Activated CD4-positive, CD25-positive, alpha-beta regulatory T cell (primary cell): ENCODE measurements at places on chromosomes 12 and 14.

- DNase-seq: no peak
Measured at GRCh38 chr14:92973261-92973797, 50.4 kb downstream of the CHGA start.

DNA sequence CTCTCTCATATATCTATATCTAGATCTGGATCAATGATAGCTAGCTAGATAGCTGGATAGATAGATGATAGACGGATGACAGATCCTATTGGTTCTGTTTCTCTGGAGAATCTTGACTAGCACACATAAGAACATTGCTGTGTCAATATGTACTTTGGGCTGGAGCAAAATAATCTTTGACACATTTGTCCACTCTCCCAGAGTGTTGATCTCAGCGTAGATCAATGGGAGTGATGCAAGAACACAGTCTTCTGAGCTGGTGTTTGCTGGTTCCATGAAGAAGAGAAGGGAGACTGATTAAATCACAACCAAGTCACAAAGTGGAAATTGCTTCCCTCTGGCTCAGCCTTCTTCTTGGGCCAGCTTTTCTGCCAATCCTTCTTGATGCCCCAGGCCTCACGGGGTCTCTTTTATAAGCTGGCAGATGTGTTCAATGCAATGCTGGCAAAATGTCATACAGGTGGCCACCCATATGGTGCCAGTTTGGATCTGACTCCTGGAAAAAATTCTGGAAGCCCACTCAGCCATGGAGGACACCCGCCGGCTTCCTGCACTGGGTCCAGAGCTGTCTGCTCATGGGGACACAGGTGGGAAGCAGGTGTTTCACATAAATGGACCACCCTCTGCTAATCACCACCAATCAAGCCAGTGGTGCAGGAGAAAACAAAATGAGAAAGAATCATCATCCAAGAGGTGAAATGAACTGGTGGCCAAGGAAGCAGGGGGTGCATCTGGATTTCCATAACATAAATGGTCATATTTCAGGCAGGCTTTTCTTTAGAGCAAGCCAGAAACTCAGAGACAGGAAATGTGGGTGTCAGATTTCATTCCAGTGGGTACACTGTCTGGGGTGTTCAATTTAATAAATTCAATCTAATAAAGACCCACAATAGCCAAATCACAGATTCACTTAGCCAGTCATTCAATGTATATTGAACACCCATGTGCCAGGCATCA lies 310.3 kb downstream of the DPF3 start:
- no peak for DNase-seq

- no peak for DNase-seq
Measured at GRCh38 chr12:124277394-124278241, 17.3 kb upstream of the RFLNA start.

GRCh38 chr12:78149459-78149858 lies 318.8 kb downstream of the NAV3 start:
- no peak for DNase-seq

GRCh38 chr12:56947633-56948456 lies 9.6 kb downstream of the RDH16 start:
- DNase-seq: no peak

DNA sequence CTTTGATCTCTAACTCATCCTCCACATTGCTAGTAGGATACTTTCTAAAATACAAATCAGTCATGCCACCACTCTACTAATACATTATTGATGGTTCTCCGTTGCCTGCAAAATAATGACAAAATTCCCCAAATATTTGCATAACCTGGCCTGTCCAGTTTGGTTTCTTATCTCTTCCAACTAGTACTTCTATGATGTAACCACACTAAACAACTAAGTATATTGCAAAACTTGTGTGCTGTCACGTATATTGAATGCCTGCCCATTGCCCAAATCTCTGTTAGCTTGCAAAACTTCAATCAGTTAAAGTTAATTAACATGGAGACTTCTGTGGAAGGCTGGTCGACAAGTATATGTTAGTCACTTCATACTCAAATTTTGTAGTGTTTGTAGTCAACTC lies 6.5 kb downstream of the OR6C74 start:
- no peak for DNase-seq

DNA sequence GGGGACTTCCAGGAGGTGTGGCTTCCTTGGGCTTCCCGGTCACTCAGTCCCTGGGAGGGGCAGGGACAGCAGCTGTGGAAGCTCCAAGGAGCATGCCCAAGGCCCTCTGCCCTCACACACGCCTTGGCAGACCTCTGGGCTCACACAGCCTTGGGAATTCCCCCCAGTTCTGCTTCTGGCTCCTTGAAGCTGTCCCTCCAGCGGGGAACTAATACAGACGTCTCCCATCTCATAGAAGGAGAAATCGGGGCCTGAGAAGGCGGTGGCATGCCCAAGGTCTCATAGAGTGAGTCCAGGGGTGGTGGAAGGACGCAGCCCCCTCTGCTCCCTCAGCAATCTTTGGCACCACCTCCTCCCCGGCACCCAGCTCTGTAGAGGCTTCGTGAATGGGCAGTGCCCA lies 15.7 kb upstream of the TMEM119 start:
- DNase-seq: no peak

DNA sequence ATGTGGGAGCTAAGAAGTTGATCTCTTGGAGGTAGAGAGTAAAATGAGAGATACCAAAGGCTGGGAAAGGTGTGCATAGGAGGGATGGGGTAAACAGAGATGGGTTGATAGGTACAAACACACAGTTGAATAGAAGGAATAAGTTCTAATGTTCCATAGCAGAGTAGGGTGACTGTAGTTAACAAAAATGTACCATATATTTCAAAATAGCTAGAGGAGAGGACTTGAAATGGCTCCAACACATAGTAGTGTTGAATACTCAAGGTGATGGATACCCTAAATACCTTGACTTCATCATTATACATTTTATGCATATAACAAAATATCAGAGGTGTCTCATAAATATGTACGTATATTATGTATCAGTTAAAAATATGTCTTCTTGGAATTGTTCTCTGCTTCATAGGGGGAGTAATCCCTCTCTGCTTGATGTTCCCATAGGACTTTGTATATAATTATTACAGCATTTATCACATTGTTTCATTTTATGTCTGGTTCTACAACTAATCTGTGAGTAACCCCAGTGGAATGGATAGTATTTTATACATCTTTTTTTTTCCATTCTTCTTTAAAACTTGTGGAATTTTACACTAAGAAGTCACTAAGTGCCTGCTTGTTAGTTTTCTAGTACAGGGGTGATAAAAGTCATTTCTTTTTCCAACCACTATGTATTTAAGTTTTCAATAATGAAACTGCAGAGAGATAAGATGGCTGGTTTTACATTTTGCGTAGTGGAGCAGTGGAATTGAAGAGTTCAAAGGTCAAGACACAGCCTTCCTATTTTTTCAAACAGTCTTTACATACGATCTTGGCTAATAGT lies 1940.0 kb upstream of the SEL1L start:
- DNase-seq: no peak

DNA sequence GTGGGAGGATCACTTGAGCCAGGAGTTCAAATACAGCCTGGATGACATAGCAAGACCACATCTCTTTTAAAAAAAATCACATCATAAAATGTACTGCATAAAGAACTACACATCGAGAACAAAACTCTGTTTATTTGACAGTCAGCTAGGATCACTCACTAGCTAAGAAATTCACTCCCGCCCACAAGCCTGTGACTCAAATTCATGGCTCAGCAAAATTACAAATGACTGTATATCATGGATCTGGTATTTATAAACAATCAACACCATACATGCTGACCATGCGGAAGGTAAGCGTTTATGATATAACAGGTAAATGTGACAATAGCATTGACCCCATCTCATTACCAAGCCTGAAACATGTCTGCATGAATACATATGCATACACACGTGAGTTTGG lies 206.5 kb downstream of the EFCAB11 start:
- DNase-seq: no peak

GRCh38 chr12:82855872-82856271 lies 169.2 kb downstream of the TMTC2 start:
- DNase-seq: no peak

- no peak for DNase-seq
Measured at GRCh38 chr12:104599272-104600035, 142.7 kb downstream of the CHST11 start.

DNA sequence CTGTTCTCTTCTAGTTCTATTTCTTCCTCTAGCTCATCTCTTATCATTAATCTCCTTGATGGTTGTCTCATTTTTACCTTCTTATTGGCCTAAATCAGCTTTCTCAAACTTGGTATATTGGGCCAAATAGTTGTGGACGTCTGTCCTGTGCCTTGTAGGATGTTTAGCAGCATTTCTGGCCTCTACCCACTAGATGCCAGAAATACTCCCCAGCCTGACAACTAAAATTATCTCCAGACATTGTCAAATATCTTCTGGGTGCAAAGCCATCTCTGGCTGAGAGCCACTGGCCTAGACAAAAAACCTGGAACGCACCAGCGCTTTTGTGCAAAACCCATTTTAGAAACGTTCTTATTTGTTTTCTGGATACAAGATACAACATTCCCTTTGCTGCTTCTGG lies 38.8 kb upstream of the LRRC10 start:
- DNase-seq: no peak
